ENCODE measurements at places on chromosomes 12 and 14.

GRCh38 chr12:2754208-2754607 is 40.6 kb upstream of the FKBP4 start:
- DNase-seq: no peak

DNA sequence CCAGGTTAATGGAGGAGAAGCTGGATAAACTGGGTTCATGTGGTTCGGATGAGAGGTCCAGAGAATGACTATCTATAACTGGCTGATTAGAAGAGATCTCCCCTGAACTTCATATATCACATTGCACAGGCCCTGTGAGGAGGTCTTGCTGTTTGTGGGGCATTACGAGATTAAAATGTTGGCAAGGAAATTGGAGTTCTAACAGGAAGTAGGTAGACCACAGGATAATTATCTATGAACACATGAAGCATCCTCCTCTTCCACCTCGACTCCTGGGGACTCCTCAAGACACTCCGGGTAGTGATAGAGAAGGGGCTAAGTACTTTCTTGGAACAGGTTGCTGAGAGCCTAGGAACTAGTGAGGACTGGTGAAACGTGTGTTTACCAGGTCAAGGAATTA is 418.8 kb downstream of the KCNH5 start:
- DNase-seq: no peak

DNA sequence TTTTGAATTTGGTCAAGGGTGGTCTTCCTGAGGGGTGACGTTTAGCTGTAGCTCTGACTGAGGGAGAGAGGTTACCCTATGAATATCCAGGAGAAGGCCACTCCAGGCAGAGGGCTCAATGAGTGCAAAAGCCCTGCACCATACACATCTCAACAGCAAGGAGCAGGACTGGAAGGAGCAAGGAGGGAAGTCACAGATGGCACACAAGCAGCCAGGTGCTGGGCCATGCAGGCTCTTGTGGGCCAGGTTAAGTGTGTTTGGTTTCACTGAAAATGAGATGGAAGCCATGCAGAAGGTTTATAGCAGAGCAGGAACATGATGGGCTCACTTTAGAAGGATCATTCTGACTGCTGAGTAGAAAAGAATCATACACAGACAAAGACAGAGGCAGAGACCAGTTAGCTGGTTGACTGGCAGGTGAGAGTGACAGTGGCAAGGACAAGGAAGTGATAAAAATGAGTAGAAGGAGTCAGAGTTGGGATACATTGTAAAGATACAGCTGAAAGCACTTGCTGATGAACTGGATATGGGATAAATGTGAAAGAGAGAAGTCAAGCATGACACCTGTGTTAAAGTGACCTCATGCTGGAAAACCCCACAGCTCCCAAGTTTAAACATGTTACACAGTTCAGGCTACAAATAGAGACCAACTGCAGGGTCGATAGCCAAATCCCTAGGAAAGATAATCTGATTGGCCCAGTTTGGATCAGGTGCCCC is 81.2 kb downstream of the PRKD1 start:
- no peak for DNase-seq

GRCh38 chr12:46049665-46050064 is 59.3 kb upstream of the SCAF11 start:
- no peak for DNase-seq

DNA sequence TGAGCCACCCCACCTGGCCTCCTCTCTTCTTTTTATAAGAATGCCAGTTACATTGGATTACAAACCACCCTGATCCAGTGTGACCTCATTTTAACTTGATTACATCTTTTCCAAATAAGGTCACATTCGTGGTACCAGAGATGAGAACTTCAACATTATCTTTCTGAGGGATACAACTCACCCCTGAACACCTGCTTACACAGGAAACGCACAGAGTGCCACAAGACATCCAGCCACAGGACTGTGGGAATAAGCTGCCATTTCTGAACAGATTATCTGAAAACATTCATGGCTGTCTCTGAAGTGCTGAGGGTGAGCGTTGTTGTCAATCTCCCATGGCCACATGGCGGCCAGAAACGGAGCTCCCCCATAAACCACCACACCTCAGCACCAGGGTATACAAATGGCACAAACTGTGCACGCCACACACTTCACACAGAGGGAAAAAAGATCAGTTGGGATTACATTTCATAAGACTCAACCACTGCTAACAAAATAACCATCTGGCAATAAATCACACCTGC is 23.7 kb downstream of the FOXN3 start:
- DNase-seq: no peak

DNA sequence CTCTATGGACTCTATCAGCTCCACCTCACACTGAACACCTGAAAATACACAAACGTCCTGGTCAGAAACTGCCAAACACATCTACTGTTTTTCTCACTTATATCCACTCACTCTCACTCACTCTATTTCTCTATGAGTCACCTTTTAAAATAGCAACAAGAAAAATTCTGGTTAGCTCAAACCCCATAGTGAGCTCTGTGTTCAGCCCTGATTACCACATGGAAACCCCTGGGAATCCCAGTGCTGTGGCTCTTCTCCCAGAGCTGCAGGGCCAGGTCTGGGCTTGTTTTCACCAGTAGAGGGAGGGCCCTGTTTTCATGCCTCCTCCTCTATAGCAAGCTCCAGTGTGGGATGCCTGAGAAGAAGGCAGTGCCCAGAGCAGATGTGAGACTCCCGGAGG is 1126.1 kb downstream of the TMEM121 start:
- no peak for DNase-seq

GRCh38 chr14:61609884-61610283 is 85.4 kb upstream of the HIF1A start:
- DNase-seq: no peak

DNA sequence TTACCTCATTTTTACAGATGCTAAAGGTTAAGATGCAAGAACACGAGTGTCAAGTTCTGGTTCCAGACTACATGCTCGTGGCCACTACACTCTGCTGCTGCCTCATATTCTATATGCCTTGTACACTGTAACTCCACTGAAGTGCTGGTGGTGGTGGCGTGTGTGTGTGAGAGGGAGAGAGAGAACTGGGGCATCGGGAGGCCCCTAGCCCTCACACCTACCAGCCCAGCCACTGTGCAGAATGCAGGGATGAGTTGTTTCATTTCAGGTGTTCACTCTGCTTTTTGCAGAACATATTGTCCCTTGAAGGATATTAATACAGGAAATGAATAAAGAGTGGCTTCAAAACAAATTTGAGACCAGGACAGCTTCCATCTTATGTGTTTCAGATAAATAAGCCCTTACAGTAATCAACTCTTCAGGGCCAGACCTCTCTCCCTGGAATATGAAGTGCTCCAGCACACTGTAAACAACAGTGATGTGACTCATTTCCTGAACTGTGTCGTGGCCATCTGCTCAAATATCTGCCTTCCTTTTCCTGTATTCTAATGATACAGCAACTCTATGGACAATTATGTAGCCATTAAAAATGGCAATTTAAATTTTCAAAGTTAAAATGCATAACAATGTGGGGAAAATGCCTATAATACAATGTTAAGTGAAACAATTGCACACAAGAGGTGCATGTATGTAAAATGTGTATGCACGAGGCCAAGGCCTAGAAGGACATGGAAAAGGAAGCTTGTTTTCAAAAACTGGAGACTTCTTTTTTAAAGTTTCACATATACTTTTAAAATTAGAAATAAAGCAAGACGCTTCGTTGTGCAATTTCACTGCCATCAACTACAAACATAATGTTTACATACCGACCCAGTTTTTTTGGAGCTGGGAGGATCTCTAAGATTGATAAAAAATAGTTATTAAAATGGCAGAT is 215.4 kb downstream of the PELI2 start:
- peak; percentile 61 for DNase-seq

- no peak for DNase-seq
Measured at GRCh38 chr14:75418850-75419768, 8.7 kb upstream of the JDP2 start.

- no peak for DNase-seq
Measured at GRCh38 chr14:90574188-90575131, 177.6 kb downstream of the CALM1 start.

- no peak for DNase-seq
Measured at GRCh38 chr12:5633106-5633505, 201.2 kb downstream of the NTF3 start.

- no peak for DNase-seq
Measured at GRCh38 chr12:51833448-51834227, 14.9 kb downstream of the FIGNL2 start.

GRCh38 chr14:26896447-26896846 is 298.6 kb upstream of the NOVA1 start:
- no peak for DNase-seq

DNA sequence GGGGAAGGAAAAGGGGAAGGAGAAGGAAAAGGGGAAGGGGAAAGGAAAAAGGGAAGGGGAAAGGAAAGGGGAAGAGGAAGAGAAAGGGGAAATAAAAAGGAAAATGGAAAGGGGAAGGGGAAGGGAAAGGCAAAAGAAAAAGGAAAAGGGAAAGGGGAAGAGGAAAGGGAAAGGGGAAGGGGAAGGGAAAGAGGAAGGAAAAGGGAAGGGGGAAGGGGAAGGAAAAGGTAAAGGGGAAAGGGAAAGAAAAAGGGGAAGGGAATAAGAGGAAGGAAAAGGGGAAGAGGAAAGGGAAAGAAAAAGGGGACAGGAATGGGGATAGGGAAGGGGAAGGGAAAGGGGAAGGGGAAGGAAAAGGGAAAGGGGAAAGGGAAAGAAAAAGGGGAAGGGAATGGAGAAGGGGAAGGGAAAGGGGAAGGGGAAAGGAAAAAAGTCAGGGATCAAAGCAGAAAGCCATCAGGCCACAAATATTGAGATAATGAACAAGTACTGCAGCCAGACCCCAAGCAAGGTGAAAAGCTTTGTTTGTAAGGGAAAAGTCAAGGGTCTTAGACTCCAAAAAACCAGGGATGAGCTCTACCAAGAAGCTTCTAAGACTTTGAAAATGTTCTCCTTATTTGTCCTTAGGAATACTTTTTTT is 20.0 kb downstream of the DICER1 start:
- no peak for DNase-seq

GRCh38 chr14:100386121-100386520 is 63.0 kb downstream of the SLC25A47 start:
- no peak for DNase-seq

Data from AG08396 (cell line).